Posterior vena cava (tissue), 2 donors: ENCODE measurements at places on chromosomes 1 and 21. TPM values are rescaled to one million over a fixed set of nuclear protein-coding genes. Genes with fewer than 3 reads are reported as not detected.
A peak's percentile ranks its signal among the peaks of the same experiment; 100 is the strongest.

SETD4 gene
- total RNA-seq, result 11.9 TPM

ADAM30 gene
- not detected for total RNA-seq

ANGPTL3 gene
- total RNA-seq, result not detected

MTF1 gene
- 17.8 TPM for total RNA-seq

HES5 gene
- total RNA-seq, result 0.24 TPM

ETS2 gene
- total RNA-seq, result 87.3 TPM

RC3H1 gene
- 27.2 TPM for total RNA-seq

GRCh38 chr1:94240822-94241221 is 3.4 kb upstream of the ARHGAP29 start:
- DNase-seq, result no peak

DNA sequence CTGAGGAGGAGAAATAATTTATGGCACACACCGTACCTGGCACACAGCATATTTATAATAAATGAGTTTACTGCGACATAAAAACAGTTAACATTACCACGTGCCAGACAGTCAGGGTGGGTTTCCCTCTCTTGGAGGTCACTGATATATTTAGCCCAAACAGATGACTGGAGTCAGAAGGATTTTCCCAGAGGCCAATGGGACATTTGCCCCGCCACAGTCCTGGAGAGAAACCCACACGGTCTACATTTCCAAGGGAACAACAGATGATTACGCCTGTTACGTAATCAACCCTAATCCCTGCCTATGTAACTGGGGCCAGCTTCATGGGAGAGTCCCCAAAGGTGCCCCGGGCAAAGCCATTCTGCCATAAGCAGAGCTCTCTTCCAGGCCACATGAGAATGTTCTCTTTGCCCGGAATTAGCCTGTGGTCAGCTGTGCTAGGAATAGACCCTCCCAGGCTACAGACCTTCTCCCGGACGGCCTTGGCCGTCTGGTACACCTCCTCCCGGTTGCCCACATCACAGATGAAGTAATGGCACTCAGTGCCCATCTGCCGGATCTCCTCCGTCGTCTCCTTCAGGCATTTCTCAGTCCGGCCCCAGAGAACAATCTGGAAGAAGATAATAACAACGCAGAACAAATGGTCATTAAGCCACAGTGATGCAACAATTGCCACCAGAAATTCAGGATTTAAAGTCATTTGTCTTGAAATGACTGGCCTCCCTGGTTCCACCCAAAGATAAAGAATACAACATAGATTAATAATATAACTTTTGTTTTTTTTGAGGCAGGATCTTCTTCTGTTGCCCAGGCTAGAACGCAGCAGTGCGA is 37.7 kb downstream of the DHRS3 start:
- DNase-seq, result no peak

- DNase-seq, result no peak
Observed at GRCh38 chr1:74512170-74512915, at the start of gene LRRC53. Gene LRRC53 (minus strand): TSS chr1:74512611. CDS start chr1:74483349, 29,262 bp downstream.

GRCh38 chr1:26112407-26112775 is 767 bp downstream of the PDIK1L start:
- DNase-seq, result no peak

- DNase-seq, result no peak
Observed at GRCh38 chr1:112462953-112463279, 45.8 kb upstream of the WNT2B start.

DNA sequence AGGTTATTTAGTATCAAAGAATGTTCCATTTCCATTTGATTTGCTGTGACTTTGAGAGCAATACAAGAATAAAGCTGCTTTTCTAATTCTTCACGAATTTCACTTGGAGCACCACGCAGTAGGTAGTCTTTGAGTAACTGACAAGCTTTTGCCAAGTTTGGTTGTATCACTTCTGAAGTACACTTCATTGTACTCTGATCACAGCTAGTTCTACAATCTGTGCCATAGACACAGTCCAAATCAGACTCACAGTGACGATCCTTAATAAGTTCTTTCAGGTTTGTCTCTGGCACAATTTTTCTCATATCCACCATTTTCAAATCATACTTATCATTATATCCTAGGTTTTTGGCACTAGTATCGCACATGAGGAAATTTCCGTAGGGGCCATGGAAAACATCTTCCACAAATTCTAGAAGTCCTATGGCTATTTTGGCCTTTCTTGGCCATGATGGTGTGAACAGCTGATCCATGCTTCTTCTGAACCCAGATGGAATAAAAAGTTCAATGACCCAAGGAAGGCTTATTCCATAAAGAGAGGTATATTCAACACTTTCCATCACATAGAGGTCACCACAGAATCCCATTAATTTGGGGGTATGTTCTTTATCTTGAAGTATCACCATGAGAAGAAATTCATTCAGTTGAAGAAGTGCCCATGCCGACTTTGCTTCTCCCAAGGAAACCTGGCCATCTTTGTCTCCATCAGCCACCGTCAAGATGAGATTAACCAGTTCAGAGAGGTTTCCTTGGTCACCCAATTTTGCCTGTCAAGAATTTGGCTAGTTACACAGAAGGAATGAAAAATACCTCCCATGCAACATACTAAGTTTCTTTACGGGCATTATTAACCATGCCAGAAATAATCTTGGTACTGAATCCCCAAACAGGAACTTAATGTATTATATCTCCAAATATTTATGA is 11.9 kb downstream of the RPL5 start:
- DNase-seq, result no peak

DNA sequence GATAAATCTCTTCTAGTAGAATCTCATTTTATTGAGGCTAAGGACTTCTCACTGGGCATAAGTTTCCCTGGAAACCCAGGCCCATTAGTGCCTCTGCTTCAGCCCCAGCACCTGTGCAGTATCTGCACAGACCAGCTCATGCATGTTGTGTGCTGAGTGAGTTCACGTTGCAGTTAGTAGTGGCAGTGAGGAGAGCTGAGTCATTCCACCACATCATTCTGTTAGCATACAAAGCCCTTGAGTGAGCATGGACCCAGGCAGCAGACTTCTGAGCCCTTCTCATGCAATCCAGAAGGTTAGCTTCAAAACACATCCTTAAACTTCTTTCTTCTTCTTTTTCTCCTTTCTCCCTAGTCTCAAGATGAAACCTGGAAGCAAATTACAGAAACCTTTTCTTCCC is 45.8 kb upstream of the NTPCR start:
- DNase-seq, result no peak

GRCh38 chr21:45002381-45003204 is 62.8 kb downstream of the SLX9 start:
- DNase-seq, result peak; percentile 73

- peak; percentile 56 for DNase-seq
Observed at GRCh38 chr21:41839387-41840000, 39.6 kb downstream of the PRDM15 start.

DNA sequence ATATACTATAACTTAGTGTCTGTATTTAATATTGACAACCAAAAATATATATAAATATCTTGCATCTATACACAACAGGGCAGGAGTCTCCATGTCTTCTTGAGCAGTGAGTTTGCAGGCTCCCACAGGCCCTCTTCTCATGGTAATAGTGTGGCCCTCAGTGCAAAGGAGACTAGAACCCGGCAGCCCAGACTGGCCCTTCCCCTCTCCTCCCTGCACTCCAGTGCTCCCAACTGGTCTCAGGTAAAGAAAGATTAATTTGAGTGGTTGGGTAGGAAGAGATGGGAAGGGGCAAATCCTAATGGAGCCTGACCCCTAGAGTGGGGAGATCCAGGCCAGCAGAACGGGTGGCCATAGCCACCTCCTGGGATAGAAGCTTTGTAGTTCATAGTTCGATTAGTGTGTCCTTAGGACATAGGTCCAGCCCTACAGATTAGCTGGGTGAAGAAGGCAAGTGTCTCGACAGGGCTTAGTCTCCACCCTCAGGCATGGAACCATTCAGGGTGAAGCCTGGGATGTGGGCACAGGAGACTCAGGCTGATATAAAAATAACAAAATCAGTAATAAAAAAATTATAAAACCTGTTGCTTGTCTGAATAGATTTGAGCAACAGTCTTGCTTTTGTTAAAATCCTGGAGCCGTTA is 32.3 kb downstream of the SLC2A1 start:
- DNase-seq, result no peak

GRCh38 chr1:153730468-153730988 is 2.7 kb downstream of the INTS3 start:
- DNase-seq, result no peak

- DNase-seq, result no peak
Observed at GRCh38 chr1:50214717-50215116, 106.0 kb downstream of the ELAVL4 start.

- DNase-seq, result no peak
Observed at GRCh38 chr1:78275906-78276685, 214.7 kb upstream of the PTGFR start.

- DNase-seq, result peak; percentile 69
Observed at GRCh38 chr21:46159841-46160656, 4.7 kb upstream of the FTCD start.
